ENCODE measurements at places on chromosomes 7 and 10. TPM values are rescaled to one million over a fixed set of nuclear protein-coding genes. Genes with fewer than 3 reads are reported as not detected.

DNA sequence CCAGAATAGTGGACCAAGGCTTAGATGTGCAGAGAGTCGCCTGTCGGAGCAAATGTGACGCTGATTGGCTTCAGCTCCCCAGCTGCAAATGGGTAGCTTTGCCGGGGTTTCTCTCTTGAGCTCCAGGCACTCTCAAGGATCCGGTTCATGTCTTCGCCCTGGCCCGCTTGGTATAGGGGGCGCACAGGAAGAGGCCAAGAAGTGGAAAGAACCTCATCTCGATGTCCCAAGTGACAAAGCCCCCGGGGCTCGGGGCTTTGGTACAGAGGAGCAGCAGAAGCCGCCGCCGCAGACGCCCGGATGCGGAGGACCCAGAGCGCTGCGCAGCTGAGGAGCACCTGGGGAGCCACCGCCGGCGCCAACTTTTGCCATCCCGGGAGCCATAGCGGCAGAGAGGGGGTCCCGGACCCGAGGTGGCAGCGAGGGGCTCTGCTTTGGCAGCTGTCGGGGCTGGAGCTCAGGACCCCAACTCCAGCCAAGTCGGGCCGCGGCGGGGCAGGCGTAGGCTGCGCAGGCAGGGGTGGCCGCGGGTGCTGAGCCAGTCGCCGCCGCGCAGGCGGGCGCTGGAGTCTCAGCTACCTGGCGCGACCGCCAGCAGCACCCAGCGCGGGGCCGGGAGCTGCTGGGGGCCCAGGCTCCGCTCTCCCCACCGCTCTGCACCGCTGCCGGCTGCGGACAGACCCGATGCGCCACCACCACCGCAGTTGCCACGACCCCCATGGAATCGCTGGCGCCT is 466.6 kb downstream of the XPNPEP1 start:
- DNase-seq, result no peak

DNA sequence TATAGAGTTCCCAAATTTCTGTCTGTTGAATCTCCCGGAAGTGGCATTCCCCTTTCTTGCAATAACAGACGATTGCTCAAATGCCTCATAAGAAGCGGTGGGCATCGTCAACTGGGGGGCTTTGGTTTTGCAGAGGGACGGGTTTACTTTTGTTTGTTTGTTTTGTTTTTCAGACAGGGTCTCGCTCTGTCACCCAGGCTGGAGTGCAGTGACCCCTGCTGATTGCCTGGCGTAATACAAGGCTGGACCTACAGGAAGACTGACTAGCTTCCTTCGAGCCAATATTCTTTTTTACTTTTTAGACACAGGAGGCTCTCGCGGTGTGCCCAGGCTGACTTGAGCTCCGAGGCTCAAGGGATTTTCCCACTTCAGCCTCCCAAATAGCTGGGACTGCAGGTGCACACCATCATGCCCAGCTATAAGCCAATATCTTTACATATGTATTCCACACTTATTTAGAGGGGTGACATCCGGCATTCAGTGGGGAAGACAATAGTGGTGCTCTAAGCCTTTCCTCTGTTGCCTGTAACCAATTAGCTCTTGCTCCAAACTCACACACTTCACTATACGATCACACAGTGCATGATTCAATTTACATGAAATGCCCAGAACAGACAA is 58.1 kb downstream of the FHIP2A start:
- DNase-seq, result no peak

TMEM140 gene
- 5.4 TPM for total RNA-seq

- DNase-seq, result peak; percentile 42
Observed at GRCh38 chr7:47493976-47494911, 87.7 kb downstream of the TNS3 start.

GRCh38 chr7:100837099-100837836 is 9.9 kb upstream of the EPHB4 start:
- DNase-seq, result peak; percentile 90

DNA sequence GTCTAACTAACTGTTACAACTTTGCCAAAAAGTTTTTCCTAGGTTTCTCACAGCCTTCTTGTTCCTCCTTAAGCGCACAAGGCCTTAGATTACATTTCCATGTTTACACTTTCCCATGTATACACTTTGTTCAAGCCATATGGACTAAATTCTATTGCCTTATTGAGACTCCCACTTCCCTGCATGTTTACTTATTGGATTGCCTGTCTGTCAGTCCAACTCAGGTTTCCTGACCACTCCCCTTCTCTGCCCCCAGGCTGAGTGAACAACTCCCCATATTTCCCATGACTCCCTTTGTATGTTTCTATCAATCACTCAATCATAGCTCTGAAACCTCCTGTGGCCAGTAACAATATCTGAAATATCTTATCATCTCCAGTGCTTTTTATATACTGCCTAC is 43.0 kb downstream of the SLC25A40 start:
- DNase-seq, result no peak

ENTPD1 gene
- 26.0 TPM for total RNA-seq

TMEM178B gene
- 0.49 TPM for total RNA-seq

GRCh38 chr7:132577206-132578049 is 1.2 kb upstream of the PLXNA4 start:
- DNase-seq, result peak; percentile 70

ZNF488 gene
- 0.10 TPM for total RNA-seq

GRCh38 chr10:50636618-50637579 is 13.1 kb upstream of the SGMS1 start:
- DNase-seq, result no peak

CXCL12 gene
- 107 TPM for total RNA-seq

UCN3 gene
- not detected for total RNA-seq

- DNase-seq, result no peak
Observed at GRCh38 chr10:101484175-101484745, 103.8 kb downstream of the POLL start.

DNA sequence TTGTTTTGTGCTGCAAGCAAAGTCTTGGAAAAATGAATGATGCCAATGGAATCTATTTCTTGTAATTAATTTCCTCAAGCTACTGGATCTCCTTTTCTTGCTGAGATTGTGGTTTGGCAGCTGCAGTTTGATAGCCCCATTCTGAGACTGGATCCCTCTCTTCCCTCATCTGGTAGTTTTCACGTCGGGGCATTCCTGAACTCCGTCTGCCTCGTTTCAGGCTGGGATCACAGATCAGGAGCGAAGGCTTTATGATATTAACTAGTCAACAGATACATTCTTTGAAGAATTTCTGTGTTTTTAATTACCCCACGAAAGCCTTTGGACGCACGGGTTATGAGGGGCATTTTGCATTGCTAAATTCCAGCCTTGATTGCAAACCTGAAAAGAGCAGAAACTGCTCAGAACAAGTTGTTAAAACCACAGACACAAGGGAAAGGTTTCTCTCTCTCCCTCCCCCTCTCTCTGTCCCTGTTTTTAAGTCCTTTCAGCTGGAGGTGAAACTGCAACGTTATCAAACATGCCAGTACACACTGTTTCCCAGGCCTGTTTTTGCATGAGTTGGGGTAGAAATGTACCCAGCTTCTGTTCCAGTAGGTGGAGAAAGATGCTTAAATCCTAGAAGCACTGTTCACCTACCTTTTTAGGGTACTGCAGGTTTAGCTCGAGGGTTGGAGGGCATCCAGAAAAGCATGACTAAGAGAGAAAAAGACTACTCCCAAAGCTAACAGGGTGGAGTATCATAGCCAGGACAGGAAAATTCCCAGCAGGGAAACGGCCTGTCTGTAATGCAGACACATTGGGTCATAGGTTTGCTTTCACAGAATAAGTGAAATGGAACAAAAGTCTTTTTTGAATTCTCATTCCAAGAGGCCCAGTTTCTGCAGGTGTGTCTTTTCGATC is 124.3 kb downstream of the CUX1 start:
- no peak for DNase-seq

DNA sequence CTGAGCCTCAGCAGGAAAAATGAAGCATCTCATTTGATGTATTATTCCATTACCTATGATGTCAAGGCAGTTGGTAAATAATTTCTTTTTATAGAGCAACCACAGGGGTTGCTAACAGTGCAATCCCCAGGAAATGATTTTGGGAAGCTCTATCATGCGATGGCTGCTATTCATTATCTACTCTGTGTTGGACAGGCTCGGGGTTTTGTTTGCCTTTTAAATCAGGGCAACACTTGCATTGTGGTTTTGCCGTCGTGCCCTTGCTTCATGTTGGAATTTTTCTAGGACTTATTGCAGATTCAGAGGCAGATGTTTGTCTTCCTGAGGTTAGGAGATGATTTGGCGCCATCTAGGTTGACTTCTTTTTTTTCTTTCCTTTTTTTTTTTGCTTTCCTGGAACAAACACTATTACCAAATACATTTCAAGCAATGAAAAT is 128.4 kb downstream of the BICC1 start:
- DNase-seq, result peak; percentile 89

DNA sequence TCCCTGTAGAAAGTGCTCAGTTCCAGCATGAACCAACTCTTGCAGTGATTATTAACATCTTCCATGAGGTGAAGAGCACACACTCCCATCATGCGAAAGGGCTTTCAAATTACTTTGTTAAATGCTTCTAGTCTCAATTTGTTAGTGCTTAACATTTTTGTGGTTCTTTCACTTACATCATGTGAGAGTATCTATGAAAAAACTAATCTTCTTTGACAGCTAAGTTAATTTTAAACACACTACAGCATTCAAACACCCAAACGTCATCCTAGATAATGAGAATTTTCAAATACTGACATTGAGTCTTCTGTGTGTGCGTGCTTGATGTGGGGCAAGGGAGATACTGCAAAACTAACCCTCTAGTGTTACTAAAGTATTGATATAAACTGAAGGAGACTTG is 84.8 kb downstream of the ETV1 start:
- DNase-seq, result no peak

DNA sequence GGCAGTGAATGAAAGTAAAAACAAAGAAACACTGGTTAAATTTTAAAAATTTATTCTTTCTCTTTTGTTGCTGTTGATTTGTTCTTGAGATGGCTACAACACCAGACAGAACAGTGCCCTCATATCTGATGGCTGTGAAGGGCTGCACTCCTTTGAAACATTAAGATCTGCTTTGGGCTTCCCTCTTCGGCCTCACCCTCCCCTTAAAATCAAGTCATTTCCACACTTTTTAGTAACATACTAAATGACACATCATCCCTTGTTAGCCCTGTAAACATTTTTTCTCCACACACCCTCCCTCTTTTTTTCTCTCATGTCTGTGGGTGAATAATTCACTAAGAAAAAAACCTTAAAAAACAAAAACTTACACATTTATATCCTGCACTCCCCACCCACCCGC is 16.4 kb downstream of the IRF5 start:
- DNase-seq, result no peak

DNA sequence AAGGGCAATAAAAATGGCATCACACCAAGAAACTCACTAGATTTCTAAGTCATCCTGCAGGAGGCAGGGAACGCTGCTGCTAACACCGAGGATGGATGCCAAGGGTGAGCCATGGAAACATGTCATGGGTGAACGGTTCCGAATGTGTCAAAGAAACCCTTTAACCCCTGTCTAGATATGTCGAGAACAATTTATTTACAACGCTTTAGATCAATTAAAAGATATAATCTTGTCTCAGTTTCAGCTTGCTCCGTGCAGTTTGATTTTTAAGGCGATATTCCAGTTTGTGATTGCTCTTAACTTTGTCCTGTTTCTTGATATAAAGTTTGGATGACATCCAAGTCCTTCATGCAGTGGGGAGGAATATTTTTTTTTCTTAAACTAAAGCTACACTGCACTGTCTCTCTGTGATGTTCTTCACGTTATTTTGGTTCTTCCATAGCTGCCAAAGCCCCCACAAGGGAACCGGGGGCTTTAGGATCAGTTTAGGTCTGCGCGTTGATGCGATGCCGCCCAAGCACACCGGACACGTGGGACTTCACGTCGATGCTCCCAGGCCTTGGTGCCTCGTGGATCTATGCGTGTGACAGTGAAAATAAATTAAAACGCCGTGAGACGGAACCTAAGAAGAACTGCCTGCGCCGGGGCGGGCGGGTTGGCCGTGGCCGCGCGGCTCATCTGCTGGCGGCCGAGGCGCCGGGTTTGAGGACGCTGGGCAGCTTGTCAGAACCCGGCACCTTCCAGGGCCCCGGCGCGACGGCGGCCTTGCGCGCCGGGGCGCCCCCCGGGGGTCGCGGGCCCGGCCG is 220.3 kb downstream of the PHTF2 start:
- peak; percentile 49 for DNase-seq

DNA sequence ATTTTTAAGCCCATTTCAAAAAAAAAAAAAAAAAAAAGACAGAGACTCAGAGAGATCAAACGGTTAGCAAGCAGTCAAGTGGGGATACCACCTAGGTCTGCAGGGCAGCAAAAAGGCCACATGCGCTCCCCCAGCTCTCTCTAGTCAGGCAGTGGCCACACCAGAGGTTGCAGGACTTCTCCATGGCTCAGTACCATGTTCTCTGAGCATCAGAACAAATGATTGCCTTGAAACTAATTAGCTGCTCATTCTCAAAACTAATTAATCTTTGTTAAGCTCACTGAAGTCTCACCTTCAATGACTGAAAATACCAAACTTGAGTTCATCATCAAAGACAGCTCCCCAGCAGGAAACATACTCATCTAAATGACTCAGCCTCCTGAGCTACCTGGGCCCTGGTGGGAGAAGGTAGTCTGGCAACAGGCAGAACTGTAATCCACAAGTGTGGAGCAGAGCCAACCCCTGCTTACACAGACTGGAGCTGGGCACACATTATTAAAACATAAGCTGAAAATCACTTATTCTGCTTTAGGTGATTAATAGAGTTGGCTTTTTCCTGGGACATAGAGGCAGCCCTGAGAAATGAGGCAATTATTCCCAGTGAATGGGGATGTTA is 319.6 kb downstream of the GRID1 start:
- DNase-seq, result no peak

DNA sequence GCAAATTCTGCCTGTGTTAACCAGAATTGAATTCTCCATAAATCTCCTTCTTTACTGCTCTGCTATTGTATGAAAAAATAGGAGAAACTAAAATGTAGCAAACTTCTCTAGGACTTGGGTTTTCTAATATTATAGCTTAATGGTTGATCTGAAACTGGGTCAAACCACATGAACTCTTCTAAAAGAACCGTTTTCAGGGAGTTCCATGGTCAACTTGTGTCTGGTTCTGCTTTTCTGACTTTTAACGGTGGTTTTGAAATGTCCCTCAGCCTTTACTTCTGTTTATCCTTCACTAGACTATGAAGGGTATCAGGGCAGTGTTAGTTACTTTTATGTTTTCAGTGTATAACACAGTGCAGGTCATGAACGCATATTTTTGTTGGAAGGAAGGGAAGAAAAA is 242.2 kb downstream of the TSPAN12 start:
- no peak for DNase-seq

GRCh38 chr7:38317515-38317914 is 44.1 kb upstream of the TARP start:
- no peak for DNase-seq

GRCh38 chr7:135673360-135673706 is 11.0 kb downstream of the STMP1 start:
- DNase-seq, result no peak

LEP gene
- 0.59 TPM for total RNA-seq

ITPRID1 gene
- total RNA-seq, result 1.8 TPM
